ENCODE measurements at places on chromosomes 2 and 18.
A peak's percentile ranks its signal among the peaks of the same experiment; 100 is the strongest.

DNA sequence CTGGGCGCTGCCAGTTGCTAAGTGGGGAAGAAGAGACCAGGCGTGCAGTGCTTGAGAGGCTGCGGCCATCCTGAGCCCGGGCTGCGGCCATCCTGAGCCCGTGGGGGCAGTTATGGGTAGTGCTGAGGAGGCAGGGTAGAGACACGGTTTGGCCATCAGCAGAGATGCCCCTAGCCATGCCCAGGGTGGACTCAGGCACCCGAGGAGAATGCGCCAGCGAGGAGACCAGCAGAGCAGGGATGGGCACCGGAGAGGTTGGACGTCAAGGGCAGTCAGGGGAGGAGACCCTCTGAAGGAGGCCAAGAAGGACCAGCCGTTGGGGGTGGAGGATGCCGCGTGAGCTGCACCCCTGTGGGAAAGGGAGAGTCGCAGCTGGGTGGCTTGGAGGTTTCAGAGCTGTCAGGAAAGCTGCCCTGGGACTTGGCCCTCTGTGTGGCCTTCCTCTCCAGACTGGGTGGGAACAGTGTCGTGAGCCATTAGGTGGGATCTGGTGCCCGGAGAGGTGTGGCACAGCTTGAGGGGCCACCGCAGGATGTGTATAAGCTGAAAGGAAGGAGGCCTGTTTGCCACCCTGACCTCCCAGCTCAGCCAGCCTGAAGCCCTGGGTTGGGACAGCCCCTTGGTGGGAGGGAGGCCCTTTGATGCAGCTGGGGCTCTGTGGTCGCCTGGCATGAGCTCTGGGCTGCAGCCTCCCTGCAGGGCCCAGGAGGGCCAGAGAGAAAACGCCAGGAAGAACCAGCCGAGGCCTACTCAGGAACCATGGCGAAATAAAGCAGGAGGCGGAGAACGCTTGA is 56.0 kb downstream of the SH3BP4 start:
- DNase-seq = no peak

DNA sequence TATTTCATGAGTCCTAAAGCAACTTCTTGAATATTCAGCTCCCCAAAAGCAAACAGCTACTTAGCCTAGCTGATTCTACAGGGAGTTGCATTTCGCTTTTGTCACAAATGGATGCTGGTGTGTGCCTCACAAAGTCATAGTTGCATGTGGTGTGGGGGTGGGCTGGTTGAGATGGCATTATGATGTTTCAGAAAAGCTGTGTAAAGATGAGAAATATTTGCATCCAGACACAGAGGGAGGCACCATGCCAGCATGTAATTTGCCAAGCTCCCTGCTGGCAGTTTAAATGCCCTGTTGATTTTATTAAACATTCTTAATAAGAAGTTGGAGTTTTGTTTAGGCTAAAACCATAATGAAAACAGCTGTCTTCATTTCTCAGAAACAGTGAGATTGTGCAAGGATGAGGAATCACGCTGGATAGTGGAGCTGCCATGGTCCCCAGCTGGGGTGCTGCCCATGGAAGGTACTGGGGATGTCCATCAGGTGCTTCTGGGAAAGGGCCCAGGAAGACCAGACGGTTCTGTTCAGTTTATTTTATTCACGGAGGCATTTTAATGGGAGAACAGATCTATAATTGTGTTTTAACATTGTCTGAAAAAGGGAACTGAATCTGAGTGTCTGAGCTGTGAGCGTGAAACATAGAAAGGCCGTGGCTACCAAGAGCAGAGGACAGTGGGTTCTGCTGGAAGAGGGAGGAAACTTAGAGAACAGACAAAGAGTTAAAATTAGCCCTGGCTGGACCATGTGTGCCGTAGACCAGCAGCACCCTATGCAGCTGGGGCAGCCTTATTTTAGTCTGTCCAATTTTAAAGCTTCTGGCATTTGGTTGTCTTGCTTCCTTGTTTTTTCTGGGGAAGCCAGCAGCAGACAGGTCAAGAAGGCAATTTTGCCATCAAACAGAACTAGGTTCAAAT is 177.1 kb downstream of the FAM210A start:
- DNase-seq = no peak

- no peak for DNase-seq
These were observed 39.6 kb downstream of the R3HDM1 start for GRCh38 chr2:135570884-135571283.

DNA sequence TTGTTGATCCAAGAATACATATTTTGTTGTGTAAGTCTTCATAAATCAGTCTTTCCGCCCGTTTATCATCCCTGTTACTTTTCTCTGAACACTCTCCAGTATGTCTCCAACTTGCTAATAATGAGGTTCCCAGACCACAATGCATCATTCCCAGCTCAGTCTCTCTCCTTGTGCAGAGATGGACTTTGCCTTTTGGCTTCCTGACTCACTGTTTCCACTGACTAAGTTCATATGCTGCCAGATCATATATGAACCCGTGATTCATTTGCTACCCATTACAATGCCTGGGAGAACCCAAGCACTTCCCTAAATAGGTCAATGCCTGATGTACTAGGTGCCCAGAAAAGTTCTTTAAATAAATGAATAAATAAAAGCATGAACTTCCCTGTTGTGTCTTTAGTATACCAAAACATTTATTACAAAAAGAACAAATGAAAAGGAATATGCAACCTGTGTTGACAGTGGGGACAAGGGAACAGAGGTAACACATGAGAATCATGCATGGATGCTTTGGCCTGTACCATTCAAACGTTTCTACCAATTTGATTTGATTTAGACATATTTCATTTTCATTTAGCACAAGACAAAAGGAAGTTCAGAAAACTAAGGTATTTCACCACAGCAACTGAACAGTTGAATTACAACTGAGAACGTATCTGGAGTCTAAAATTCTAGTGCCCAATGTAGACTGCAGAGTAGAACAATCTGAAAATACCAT is 215.4 kb upstream of the HNRNPA3 start:
- no peak for DNase-seq

- no peak for DNase-seq
These were observed 55.0 kb downstream of the EPB41L3 start for GRCh38 chr18:5488844-5489243.

DNA sequence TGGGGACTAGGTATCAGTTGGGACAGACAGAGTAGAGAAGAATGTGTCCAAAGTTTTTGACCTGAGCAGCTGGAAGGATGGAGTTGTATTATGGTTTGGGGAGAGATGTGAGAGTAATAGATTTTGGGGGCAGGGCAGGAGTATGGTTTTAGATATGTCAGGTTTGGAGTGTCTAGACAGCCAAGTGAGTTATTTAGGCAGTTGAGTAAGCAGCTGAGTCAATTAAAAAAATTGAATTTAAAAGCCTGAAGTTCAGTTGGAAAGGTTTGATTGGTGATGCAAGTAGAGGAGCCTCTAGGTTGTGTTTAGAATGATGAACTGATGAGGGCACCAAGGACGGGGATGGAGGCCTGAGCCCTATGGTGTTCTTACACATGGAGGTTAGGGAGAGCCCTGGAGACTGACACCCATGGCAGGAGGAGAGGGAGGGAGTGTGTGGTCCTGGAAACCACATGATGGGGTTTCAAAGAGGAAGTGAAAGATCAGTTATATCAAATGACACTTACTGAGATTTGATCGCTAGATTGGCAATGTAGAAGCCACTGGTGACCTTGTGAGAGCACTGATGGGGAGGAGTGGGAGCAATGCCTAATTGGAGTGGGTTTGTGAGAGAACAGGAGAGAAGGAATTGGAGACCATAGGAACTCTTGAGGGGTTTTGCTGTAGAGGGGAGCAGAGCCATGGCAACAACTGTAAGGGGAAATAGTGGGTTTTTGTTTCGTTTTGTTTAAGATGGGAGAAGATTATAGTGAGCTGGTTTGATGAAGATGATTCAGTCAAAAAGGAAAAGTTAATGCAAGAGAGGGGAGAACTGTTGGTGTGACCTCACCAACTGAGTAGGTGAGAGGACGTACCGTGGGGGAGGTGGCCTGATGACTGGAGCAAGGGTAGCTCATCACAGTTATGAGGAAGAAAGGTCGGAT is 10.3 kb downstream of the ITGA6 start:
- DNase-seq = no peak

- no peak for DNase-seq
These were observed 9.8 kb upstream of the ERBB4 start for GRCh38 chr2:212548455-212548819.

GRCh38 chr2:218039171-218039570 is 29.9 kb upstream of the RUFY4 start:
- no peak for DNase-seq

DNA sequence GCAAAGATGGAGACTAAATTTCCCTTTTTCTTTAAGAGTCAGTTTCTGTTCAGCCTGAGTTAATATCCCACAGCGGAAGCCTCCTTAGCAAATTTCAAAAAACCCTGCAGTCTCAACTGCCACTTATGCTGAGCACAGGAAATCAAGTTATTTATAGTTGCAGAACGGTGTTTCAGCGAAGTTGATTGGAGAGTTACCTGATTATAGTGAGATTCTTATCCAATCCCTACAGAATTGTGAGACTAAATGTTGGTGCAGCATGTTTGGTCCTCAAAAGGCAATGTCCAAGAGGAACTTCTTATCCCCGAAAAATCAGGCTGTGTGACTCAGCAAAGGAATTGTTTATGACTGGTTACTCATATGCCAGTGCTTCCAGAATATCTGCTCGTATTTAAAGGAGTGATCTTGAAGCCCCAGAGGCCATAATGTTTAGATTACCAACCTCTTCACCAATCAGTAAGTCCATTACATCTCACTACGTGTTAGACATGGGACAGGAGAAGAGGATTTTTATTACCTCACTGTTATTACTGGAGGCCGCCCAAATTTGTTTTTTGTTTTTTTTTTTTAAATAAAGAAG is 67.9 kb downstream of the LRRFIP1 start:
- peak; percentile 86 for DNase-seq

- DNase-seq = no peak
These were observed 36.6 kb downstream of the SPRED2 start for GRCh38 chr2:65395621-65396347.

GRCh38 chr2:8607606-8608005 is 74.2 kb upstream of the ID2 start:
- no peak for DNase-seq

- DNase-seq = no peak
These were observed 217.1 kb downstream of the SLC4A3 start for GRCh38 chr2:219844401-219845091.

GRCh38 chr2:152055366-152056108 is 43.3 kb downstream of the CACNB4 start:
- DNase-seq = no peak

DNA sequence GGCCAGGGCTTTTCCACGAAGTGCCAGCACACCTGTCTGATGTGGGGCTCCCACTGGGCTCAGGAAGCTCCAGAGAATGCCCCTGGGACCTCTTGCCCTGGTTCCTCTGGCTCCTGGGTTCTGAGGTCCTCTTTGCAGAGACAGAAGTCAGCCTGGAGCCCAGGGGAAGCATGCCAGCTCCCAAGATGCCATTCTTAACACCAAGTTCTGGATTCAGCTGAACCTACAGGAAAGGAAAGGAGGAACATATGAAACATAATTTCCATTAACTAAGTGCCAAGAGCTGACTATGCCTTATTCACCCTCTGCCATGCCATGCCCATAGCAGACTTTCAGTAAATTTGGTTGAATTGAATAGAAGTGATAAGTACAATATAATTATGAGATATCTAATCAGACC is 21.9 kb downstream of the FAM124B start:
- no peak for DNase-seq

- no peak for DNase-seq
These were observed 40.6 kb upstream of the FZD5 start for GRCh38 chr2:207810200-207810788.

GRCh38 chr2:239913636-239914417 is 111.3 kb downstream of the NDUFA10 start:
- DNase-seq = no peak

DNA sequence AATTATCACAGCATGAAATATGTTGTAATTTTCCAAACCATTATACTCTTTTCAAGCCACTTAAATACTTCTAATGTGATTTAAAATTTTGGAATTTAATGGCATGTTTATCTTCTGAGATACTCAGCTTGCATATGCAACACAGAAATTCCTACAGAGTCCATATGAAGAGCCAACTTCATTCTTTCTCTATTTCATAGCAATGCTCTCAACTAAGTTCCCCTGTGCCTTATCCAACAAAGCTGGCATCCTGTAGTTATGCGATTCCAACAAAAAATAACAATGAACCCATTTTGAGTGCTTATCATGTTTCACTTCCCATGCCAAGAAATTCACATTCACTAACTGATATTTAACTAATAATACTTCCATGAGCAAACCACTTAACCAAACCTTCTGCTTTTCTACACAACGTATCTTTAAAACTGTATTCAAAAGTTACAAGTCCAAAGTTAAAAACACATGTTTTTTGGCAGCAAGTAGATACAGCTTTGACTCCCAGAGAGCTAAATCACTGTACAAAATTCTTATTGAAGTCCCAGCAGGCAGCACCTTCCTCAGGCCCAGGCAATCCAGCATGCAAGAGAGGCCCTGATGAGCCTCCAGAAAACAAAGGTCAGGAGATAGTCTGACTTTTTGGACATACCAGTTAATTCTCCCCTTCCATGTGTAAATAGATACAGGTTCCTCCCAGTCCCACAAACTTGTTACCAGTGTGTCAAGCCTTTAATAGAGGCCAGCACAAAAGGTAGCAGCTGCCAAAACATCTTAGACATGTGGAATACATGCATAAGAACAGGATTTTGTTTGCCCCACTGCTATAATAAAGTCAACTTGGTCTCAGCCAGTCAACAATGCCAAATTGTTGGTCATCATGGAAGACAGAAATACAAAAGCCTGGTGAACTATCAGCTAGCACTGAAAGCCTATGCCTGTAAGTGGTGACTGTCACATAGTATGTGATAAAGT is 113.1 kb upstream of the WDR75 start:
- no peak for DNase-seq

DNA sequence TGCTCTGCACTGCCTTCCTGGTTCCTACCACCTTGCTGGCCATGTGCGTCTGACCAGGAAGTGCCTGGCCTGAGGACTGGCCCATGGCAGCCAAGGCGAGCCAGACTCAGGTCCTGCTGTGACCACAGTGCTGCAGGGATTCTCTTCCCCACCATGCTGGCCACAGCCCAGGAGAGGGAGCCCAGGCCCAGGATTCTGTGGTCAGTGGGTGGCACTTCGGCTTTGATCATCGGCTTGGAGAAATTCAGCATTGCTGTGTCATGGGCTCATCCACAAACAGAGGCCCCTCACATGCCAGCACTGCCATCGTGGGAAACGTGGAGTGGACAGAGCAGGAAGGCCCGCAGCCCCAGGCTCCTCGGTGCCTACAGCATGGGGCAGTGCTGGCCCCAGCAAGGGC is 211.6 kb downstream of the SEPTIN10 start:
- no peak for DNase-seq

GRCh38 chr2:142880279-142880678 is 2.8 kb downstream of the KYNU start:
- peak; percentile 44 for DNase-seq

DNA sequence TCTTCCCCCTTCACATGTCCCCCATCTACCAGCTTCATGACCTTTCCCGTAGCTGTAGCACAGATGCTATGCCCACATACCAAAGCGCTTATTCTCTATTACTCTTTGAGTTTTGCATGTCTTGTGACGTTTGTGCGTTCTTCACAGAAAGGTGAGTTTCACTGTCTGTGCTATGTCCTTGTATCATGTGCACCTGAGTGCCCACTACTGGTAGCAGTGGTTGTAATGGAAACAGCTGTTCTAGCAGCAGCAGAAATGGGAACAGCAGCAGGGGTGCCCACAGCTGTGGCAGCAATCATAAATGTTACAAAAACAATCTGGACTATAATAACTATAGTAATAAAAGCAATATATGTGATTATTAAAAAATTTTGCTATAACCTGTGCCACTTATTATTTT is 127.1 kb downstream of the STK39 start:
- DNase-seq = no peak
